ENCODE measurements at places on chromosomes 3 and 15. TPM values are rescaled to one million over a fixed set of nuclear protein-coding genes. Genes with fewer than 3 reads are reported as not detected.
A peak's percentile ranks its signal among the peaks of the same experiment; 100 is the strongest.

GRCh38 chr3:60827666-60828065 is 423.6 kb downstream of the FHIT start:
- DNase-seq: no peak

DNA sequence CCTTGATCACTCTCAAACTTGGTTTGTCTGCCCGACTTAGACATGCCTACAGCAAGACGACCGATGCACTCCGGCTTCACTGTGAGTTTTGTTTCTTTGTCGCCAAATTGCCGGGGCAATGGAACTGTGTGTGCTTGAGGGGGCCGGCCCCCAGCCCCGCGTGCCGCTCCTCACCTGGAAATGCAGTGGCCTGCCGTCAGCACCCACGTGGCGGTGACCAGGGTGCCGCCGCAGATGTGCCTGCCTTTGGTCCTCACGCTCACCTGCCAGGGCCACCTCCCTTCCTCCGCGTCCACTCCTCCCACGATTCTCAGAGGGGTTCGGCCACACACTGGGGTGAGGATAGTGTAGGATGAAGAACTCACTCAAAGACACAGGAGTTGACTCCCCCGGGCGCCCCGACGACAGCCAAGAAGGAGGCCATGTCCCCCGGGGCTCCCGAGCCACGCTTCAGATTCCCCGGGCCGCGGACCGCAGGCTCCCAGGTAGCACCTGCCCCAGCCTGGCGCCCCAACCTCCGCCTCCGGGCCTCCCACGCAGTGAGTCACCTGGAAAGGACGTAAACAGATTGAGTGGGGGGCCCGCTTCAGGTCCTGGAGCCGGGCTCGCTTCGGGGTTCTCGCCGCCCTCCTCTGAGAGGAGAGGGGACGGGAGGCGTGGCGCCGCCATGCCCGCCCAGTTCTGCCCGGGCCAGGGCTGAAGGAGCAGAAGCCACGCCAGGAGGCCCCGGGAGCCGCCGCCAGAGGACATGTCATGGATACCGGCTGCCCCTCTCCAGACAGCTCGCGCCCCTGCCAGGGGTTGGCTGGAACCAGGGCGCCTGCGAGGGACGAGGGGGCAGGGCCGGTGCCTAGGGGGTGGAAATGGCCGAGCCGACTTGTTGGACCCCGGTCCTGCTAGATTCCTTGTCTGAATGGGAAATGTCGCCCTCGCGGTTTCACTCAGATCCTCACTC is 29.6 kb downstream of the MYL3 start:
- no peak for DNase-seq

DNA sequence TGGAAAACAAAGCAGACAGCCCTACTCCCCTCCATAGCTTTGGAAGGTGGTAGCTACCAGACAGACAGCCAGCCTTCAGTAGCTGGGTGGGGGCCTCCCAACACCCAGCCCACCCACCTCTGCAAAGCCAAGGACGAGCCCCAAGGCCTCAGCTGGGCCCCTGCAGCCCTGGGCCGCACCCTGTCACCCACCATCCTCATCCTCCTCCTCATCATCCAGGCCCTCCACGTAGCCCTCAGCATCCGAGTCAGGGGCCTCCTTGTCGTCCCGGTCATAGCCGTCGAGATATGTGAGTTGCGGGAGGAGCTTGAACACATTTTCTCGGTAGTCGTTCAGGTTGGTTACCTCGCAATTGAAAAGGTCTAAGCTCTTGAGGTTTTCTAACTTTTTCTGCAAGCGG is 36.5 kb downstream of the ANP32A start:
- no peak for DNase-seq

- no peak for DNase-seq
Observed at GRCh38 chr3:49434731-49435130, 5.6 kb upstream of the NICN1 start.

DNA sequence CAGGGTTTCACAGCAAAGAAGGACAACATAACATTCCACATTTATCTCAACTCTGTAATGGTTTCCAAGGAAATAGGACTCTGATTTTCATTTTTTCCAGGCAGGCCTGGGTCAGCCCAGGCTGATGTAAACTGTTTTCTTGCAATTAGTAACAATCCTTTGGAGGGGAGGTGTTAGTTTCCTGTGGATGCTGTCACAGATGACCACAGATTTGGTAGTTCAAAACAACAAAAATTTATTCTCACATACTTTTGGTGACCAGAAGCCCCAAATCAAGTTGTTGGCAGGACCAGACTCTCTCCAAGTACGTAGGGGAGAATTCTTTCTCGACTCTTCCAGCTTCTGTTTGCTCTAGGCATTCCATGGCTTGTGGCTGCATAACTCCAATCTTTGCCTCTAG is 88.0 kb downstream of the EDEM1 start:
- DNase-seq: no peak

GRCh38 chr3:194946091-194946490 is 260.4 kb downstream of the FAM43A start:
- DNase-seq: no peak

DNA sequence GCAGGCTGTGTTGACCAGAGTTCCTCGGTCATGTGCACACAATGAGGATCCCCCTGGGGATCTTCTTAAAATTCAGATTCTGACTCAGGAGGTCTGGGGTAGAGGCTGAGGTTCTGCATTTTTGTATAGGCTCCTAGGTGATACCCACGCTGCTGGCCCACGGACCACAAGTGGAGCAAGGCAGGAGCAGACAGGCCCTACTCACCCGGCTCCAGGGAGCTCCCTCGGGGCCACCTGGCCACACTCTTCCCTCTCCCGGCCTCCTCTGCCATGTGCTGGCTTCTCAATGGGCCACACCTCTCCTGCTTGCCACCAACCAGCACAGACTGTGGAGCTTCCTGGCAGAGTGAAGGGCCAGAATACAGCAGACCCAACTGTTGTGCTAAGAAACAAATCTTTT is 23.9 kb downstream of the GP9 start:
- no peak for DNase-seq

GRCh38 chr3:157233923-157234322 is 74.0 kb upstream of the CCNL1 start:
- no peak for DNase-seq

DNA sequence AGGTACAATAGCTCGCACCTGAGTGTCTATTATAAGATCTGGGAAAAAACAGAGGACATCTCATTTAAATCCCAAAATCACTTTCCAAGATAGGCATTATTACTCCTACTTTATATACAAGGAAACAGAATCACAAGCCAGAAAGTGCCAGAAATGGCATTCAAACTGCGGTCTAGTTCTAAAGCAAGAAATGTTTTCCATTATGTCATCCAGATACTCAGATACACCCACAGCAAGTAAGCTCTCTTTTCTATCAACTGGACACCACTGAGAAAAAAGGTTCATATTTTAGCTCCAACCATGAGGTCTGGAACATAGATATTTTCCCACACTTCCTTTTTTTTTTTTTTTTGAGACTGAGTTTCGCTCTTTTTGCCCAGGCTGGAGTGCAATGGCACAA is 8.1 kb downstream of the SLC33A1 start:
- no peak for DNase-seq

DNA sequence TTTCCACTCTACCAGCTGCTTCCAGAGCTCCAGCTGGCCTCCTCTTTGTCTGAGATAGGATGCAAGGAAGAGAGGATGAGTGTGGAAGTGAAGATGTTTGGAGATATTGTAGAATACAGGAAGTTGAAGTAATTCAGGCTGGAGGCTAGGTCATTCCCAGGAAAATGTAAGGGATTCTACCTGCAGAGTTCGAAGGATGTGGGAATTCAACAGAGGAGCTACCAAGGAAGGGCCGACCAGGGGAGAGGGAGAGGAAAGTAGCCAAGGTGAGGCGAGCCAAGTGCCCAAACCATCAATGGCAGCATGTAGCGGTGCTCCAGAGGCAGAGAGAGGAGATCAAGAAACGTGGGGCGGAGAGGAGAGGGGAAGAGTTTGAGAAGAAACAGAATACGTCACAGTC is 49.0 kb upstream of the EPHB3 start:
- DNase-seq: no peak

DNA sequence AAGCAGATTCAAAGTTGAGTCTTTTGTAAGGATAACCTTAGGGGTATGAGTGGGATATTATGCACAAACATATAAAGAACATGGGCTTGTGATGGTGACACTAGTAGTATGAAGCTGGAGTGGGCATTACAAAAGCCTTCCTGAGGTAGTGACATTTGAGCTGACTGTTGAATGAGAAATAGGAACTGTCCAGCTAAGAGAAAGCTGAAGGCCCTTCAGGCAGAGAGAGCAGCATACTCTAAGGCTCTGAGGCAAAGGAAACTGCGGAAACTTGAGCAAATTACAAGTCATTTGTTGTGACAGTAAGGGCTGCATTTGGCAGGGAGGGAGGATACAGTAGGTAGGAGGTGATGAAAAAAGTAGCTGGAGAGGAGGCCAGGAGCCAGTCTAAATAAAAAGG is 190.7 kb upstream of the CD96 start:
- DNase-seq: no peak

DNA sequence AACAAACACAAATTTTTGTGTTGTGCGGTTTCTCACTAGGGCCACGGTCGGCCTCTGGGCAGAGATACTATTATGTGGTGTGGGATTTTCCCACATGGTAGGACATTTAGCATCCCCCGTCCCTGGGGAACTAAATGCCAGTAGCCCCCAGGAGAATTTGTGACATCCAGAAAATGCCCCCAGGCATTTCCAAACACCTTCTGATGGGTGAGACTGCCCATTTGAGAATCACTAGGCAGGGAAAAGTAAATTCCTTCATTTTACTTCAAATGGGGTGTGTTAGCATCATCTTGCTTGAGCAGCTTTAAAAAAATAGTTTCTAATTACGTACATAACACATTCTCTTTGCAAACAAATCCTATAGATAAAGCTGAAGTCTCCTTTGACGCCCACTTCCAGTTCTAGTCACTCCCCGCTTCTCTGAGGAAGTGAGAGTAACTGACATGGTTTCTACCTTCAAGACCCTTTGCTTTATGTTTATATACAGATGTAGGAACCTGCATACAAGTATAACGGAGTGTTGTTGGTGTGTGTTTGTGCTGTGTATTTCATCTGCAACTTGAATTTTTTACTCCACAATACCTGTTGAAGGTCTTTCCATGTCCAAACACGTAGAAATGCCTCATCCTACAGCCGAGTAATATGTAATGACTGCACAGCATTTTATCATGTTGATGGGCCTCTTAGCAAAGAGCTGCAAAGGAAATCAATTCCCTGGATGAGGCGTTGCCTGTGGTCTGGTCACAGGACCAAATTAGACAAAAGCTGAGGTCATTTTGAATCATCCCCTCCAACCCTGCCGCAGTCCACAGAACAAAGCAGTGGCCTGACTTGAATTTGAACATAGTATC is 31.4 kb upstream of the ZBTB38 start:
- peak; percentile 91 for DNase-seq

DNA sequence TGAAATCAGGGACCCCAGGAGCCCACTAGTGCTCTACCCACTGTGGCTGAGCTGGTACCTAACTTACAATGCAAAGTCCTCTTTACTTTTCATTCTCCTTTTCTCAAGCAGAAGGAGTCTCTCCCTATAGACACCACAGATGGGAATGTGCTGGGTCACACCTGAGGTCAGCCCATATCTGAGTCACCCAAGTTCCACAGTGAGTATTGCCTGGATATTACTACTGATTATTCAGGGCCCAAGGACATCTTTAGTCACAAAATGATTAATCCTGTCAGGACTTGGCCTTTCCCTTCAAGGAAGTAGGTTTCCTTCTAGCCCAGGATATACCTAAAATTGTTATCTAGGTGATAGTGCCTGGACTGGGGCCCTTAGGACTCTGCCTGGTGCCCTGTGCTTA is 1305.2 kb downstream of the SI start:
- DNase-seq: peak; percentile 20

DNA sequence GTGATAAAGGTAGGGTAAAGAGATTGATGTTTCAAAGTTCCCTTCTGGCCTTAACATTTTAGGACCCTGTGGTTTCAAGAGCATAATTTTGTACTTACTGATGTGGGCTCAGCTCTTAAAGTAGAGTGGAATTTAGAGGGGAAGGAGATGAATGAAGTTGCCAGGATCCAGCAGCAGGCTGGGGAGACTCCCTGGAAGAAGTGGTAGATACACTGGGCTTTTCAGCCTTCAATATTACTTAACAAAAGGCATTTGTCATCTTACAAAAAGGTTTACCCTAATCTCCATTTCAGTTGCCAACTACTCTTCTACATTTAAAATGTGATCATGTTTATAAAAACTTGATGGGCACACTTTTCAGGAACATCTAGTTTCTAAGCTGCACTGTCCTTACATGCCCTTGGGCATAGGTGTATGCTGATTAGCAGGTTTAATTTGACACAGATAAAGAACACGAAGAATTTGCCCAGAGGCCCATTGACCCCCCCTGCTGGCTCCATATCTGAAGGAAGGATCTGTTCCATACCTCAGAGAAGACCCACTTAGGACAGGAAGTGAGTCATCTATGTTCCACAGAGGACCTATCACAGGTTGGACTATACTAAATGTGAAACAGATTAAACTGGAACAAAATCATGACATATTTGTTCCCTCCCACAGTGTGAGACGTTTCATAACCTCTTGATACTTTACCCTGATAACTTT is 93.0 kb upstream of the LPP start:
- peak; percentile 80 for DNase-seq

DNA sequence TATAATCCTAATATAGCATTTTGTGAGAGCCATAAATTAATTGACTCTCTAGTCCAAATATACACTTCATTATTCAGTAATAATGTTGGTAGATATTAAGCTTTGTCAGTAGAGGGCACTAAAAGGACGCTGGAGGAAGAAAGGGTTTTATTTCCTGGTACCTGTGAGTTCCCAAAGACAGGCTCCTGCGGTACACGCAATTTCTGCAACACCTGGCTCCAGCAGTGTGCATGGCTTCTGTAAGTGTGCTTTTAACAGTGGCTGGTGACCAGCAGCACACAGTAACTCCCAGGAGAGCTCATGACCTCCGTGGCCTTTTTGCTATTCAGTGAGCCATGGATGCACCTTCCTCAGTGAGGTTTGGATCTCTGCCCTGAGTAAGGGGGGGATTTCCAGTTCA is 338.3 kb upstream of the ZNF385D start:
- peak; percentile 34 for DNase-seq

- DNase-seq: no peak
Observed at GRCh38 chr3:67302489-67302888, 304.4 kb downstream of the KBTBD8 start.

DNA sequence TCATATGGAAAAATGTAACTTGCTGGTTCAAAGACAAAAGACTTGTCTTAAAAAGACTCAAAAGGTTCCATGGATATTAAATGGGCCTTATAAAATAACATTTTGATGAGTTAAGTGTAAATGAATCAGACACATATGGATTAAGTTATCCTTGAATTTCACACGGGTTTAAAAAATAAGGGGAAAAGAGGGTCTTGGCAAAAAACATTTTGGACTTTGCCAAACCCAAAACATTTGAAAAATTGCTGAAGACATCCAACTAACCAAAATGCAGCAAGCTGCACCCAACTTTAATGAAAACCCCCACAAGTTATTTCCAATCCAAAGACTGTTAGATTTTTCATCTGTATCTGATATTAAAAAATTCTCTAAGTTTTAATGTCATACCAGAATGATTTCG is 200.7 kb downstream of the MEIS2 start:
- no peak for DNase-seq

- DNase-seq: no peak
Observed at GRCh38 chr15:90765966-90766365, 48.8 kb downstream of the BLM start.

- no peak for DNase-seq
Observed at GRCh38 chr3:22121068-22121701, 370.2 kb upstream of the ZNF385D start.

- no peak for DNase-seq
Observed at GRCh38 chr15:72933976-72934375, 118.3 kb upstream of the NEO1 start.

PARP9 gene
- 22.8 TPM for total RNA-seq

ADCY5 gene
- total RNA-seq: 0.90 TPM

PPARG gene
- total RNA-seq: 13.2 TPM

NEK10 gene
- 8.4 TPM for total RNA-seq

Measured in A172 (cell line).